ENCODE measurements at places on chromosomes 3 and 15. TPM values are rescaled to one million over a fixed set of nuclear protein-coding genes. Genes with fewer than 3 reads are reported as not detected.

The SERPINI2 gene
- not detected for total RNA-seq

The COL6A5 gene
- total RNA-seq = under 0.01 TPM

The STRIT1 gene
- total RNA-seq = not detected

The PRSS50 gene
- total RNA-seq = not detected

The KBTBD13 gene
- total RNA-seq = not detected

The RASGRP1 gene
- total RNA-seq = 0.88 TPM

The TMEM158 gene
- total RNA-seq = 70.1 TPM

The ZNF620 gene
- total RNA-seq = 0.92 TPM

The SLC38A3 gene
- total RNA-seq = not detected

The ARHGEF3 gene
- total RNA-seq = 63.3 TPM

The NT5DC2 gene
- 227 TPM for total RNA-seq

The CCDC71 gene
- total RNA-seq = 19.7 TPM

The CCDC80 gene
- 325 TPM for total RNA-seq

The AMIGO3 gene
- not detected for total RNA-seq

The CCR5 gene
- not detected for total RNA-seq

The TMEM212 gene
- not detected for total RNA-seq

Measured in smooth muscle cell of the umbilical artery (primary cell).